KBM-7 (cell line): ENCODE measurements at places on chromosomes 4 and X.

GRCh38 chr4:154366956-154367355 lies 124.6 kb downstream of the DCHS2 start:
- DNase-seq = no peak

- DNase-seq = no peak
Measured at GRCh38 chr4:7984286-7984925, 44.7 kb upstream of the AFAP1 start.

GRCh38 chr4:82984459-82984858 lies 26.2 kb downstream of the LIN54 start:
- DNase-seq = peak; percentile 16

- peak; percentile 50 for DNase-seq
Measured at GRCh38 chr4:109967798-109968520, 55.3 kb downstream of the EGF start.

GRCh38 chr4:184536881-184537248 lies 62.5 kb upstream of the IRF2 start:
- DNase-seq = no peak

GRCh38 chr4:153790962-153791551 lies 2.2 kb upstream of the SFRP2 start:
- no peak for DNase-seq

DNA sequence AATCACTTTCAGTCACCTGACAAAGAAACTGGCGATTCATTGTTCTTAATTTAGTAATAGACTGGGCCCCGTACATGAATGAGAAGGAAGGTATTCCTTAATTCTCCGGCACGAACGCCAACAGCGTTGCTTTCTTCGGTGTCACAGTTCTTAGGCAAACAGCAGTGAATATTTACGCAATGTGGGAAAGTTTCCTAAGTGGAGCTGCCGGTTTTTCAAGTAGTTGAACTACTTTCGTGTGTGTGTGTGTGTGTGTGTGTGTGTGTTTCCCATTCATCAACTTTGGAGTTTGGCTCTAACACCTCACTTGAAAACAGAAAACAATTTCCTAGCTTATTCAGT lies 651 bp downstream of the NXT2 start:
- no peak for DNase-seq

DNA sequence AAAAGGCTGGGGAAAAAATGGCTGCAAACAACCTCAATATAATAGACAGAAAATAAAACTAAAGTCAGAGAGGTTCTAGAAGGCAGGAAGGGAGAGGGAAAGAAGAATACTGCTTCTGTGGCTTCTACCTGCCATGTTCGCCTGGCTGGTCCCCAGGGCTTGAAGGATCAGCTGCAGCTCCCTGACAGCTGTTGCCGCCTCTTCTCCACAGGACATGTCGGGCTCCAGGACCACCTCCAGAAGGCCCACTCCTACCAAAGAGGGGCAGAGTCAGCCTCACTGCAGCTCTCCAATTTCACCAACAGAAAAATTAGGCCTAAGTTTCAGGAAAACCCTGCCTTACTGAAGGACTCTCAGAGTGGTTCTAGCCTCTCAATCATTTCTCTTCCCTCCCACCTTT lies 44.9 kb downstream of the GATB start:
- no peak for DNase-seq

GRCh38 chrX:37603938-37604409 lies 32.5 kb downstream of the LANCL3 start:
- DNase-seq = no peak

- no peak for DNase-seq
Measured at GRCh38 chr4:85861064-85861765, 386.3 kb downstream of the ARHGAP24 start.

DNA sequence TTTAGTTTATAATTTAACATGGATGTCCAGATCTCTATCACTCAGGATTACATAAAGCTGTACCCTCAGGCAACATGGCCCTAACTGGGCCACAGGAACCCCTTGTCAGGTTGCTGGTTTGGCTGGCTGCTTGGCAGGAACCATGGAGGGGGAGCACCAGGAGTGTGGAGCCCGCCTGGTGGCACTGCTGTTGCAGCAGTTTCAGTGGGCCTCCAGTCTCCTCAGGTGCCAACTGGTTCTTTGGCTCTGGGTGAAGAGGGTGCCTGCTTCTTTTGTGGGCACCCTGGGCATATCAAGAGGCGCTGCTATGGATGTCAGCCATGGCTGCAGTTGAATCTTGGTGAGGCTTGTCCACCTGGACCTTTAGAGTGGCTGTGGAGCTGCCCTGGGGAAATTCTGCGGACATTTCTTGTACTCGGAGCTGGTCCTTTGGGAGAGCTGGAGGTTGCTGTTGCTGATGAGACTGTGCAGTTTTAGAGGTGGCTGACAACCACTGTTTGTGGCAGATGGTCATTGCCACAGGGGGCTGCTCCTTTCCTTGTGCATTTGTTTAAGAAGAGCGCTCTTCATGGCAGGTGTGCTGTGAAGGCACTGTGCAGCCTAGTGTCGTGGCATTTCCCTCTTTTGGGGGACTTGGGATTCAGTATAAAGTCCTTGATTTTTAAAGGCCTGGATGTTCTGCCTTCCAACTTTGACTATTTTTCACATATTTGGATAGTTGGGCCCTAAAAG lies 10.3 kb upstream of the SMIM14 start:
- DNase-seq = no peak

GRCh38 chrX:150642423-150642822 lies 50.8 kb upstream of the MTMR1 start:
- no peak for DNase-seq

DNA sequence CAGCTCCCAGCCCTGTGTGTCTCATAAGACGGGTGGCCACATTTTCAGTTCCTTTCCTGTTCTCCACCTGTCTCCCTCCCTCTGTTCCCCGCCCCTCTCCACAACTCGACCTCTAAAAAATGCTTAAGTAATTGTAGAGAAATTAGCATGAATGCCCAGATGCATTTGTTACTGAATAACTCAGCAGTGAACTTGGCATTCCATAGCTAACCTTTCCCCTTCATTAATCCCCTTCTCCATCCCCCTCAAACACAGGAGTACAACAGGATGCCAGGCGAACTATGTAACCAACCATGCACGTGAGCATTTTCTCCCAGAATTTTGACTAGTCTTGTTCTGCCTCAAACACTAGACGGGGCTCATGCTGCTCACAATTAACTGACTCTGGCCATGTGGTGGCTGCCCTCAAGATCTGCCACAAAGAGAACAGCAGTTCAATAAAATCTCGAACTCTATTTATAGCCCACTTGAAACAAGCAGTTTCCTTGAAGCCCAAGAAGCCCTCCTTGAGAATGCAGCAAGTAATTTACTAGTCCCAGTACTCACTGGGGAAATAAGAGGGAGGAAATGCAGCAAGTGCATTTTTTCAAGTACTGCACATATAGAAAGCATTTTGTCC lies 351.2 kb downstream of the ARHGAP24 start:
- peak; percentile 35 for DNase-seq

DNA sequence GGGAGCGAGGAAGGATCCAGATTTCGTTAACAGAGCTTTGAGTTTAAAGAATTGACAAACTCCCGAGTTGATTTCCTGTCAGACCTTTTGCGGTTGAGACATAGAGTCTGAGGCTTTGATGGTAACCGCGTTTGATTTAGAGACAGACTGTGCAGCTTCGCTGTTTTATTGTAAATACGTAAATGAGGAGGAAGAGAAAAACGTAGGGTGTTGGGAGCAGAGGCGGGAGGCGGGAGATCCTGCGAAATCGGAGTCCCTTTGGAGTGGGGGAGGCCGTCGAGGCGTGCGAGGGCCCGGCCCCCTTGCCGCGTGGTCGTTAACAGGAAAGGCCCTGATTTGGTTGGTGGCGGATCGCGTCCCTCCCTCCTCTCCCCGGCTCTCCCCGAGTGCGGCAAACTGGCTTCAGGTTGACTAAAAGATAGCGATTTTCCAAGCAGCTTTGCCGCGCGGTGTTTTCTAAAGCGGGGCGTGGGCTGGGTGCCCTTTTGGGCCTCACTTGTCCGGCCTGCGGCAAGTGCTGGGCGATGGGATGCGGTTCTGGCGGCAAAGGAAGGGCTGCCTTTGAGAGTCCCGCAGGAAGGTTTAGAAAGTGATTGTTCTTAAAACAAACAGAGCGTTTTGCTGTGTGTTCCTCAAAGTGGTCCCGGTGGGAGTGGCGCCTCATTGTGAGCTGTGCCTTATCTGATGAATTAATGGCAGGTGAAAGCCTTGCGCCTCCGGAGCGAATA lies 857 bp downstream of the SCML1 start:
- peak; percentile 28 for DNase-seq

- no peak for DNase-seq
Measured at GRCh38 chrX:39773923-39774773, 323.6 kb downstream of the BCOR start.

GRCh38 chrX:145773006-145773405 lies 44.6 kb upstream of the SLITRK2 start:
- DNase-seq = no peak

GRCh38 chr4:83109480-83110222 lies 4.9 kb downstream of the PLAC8 start:
- DNase-seq = peak; percentile 53

DNA sequence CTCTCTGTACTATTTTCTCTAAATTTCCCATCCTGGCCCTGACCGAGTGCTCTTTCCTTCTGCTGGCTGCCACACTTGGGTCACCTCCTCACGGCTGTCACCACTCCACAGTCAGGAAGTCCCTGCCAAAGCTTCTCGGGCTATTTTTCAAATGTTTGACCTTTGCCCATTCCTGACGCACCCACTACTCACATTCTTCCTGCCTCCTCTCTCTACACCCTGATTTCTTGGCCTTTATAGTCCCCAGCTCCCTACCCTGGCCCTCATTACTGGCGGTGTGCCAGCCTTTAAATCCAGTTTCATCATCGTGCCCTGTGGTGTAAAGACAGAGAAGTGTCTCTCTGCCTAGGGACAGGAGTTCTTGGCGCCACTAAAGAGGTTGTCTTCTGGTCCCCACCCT lies 46.4 kb upstream of the GATB start:
- no peak for DNase-seq

GRCh38 chrX:2710041-2710840 lies 19.1 kb downstream of the CD99 start:
- DNase-seq = peak; percentile 88

DNA sequence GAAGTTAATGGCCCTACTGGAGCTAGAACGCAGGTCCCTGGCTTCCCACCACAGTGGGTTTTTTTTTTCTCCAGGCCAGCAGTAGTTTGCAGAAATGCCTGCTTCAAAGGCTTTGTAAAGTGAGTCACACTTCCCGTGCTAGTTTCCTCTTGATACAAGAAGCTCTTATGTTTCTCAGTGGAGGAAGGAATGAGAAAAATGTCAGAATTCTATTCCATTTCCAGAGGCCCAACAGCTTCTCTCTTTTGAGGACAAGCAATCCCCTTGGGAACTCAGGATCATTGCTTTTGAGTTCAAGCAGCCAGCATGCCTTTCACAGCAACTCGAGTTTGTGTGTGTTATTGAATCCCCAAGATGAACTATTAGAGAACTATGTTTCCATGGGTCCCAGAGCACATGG lies 134.3 kb downstream of the GUCY2F start:
- DNase-seq = no peak

DNA sequence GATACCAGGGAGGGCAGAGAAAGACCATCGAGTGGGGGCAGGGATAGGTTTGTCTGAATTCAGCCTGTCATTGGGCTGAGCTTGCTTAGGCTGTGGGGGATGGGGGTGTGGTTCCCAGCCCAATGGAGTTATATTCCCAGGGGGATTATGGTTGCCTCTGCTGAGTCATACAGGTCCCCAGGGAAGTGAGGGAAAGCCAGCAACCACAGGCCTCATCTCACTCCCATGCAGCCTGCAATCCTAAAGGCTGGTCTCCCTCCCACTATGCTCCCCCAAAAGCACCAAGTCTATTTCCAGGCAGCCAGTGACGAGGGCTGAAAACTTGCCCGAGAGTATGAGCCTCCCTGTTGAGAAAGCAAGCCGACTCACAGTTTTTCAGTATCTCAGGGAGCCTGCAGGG lies 39.3 kb downstream of the AFM start:
- DNase-seq = no peak

- no peak for DNase-seq
Measured at GRCh38 chr4:70556856-70557255, 35.2 kb upstream of the AMBN start.

GRCh38 chrX:70423936-70424675 lies 992 bp downstream of the GDPD2 start:
- DNase-seq = no peak

- no peak for DNase-seq
Measured at GRCh38 chrX:9352243-9352642, 112.6 kb upstream of the TBL1X start.

DNA sequence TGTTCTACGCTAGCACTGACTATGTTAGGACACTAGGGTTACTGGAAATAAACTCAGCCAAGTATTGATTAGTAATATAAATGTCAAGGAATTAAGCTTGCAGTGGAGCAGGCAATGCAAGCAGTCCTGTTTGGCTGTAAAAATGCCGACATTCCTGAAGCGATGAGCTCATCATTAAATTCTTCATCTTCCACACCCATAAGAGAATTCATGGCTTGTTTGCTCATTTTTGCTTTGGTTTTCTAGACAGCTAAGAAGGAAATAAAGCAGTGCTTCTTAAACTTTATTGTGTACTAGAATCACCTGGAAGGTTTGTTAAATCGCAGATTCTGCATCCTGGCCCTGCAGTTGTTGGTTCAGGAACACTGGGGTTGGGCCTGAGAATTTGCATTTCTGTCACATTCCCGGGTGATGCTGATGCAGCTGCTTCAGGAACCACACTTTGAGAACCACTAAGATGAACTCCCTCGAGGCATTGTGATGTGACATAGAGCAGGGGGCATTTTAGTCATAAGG lies 17.8 kb downstream of the ANXA3 start:
- DNase-seq = no peak

DNA sequence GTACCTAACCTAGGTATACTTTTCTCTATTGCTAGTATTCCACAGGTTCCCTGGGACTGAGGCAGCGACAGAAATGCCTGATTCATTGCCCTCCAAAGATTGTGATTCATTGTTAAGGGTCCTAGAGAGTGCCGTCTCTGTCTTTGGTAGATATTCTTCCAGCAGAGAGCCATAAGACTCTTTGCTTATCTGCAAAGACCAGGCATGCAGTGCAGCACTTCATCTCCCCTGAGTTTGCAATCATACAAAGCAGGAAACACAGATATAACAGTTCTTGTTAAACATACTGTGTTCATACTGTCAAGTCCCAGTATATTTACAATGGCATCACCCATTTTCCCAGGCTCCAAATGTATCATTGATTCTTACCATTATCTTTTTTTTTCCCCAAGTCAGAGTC lies 47.7 kb downstream of the KLF8 start:
- DNase-seq = no peak

GRCh38 chr4:185740471-185740873 lies 71.5 kb downstream of the SORBS2 start:
- DNase-seq = no peak

GRCh38 chr4:45944000-45944399 lies 179.9 kb downstream of the GABRG1 start:
- no peak for DNase-seq

GRCh38 chr4:68038272-68038671 lies 75.0 kb upstream of the TMPRSS11A start:
- no peak for DNase-seq

GRCh38 chrX:50200907-50201306 lies at the start of gene AKAP4:
AKAP4 (minus strand) TSS chrX:50201007; CDS start chrX:50200889, 118 bp downstream.
- DNase-seq = no peak

GRCh38 chrX:139831675-139832456 lies 101.0 kb downstream of the ATP11C start:
- peak; percentile 45 for DNase-seq

GRCh38 chr4:118265312-118266144 lies 87.3 kb downstream of the PRSS12 start:
- DNase-seq = no peak

GRCh38 chrX:138710866-138711341 lies 613 bp downstream of the FGF13 start:
- peak; percentile 21 for DNase-seq
